ENCODE measurements at places on chromosomes 7 and 10. TPM values are rescaled to one million over a fixed set of nuclear protein-coding genes. Genes with fewer than 3 reads are reported as not detected.

AP3M1 gene
- 39.5 TPM for total RNA-seq

SPDYE8 gene
- total RNA-seq: not detected

CTAGE15 gene
- total RNA-seq: 0.13 TPM

NODAL gene
- not detected for total RNA-seq

ADIRF gene
- 936 TPM for total RNA-seq

PRSS2 gene
- not detected for total RNA-seq

SFTPD gene
- not detected for total RNA-seq

SPDYE2 gene
- not detected for total RNA-seq

PRKAR1B gene
- 21.1 TPM for total RNA-seq

LIPM gene
- not detected for total RNA-seq

HYAL4 gene
- not detected for total RNA-seq

ZNF503 gene
- 10.8 TPM for total RNA-seq

C7orf57 gene
- not detected for total RNA-seq

SKIDA1 gene
- total RNA-seq: 0.66 TPM

GNAI1 gene
- total RNA-seq: 8.3 TPM

IRF5 gene
- total RNA-seq: not detected

BTBD16 gene
- total RNA-seq: 0.40 TPM

CUX1 gene
- total RNA-seq: 45.4 TPM

CLRN3 gene
- not detected for total RNA-seq

TEX36 gene
- not detected for total RNA-seq

NPTX2 gene
- 9.9 TPM for total RNA-seq

C10orf105 gene
- total RNA-seq: under 0.01 TPM

NPSR1 gene
- total RNA-seq: not detected

NRP1 gene
- total RNA-seq: 990 TPM

CD36 gene
- 0.13 TPM for total RNA-seq

ODAD2 gene
- total RNA-seq: 0.40 TPM

ZFAND4 gene
- total RNA-seq: 6.2 TPM

ABHD11 gene
- total RNA-seq: 12.0 TPM

UBTD1 gene
- total RNA-seq: 22.5 TPM

STEAP1 gene
- 73.1 TPM for total RNA-seq

XRCC2 gene
- total RNA-seq: 1.6 TPM

HTR5A gene
- not detected for total RNA-seq

VIPR2 gene
- 0.06 TPM for total RNA-seq

HABP2 gene
- total RNA-seq: not detected

GJD4 gene
- total RNA-seq: not detected

GPR158 gene
- total RNA-seq: 0.13 TPM

PLEKHS1 gene
- not detected for total RNA-seq

STOX1 gene
- 0.06 TPM for total RNA-seq

CBLL1 gene
- total RNA-seq: 13.6 TPM

ANKRD22 gene
- 0.13 TPM for total RNA-seq

PDE1C gene
- 0.56 TPM for total RNA-seq

ARMH3 gene
- total RNA-seq: 9.6 TPM

CPEB3 gene
- total RNA-seq: 1.2 TPM

SLC29A4 gene
- total RNA-seq: 0.40 TPM

GIMAP7 gene
- total RNA-seq: 1.8 TPM

BBS9 gene
- total RNA-seq: 16.5 TPM

GDF2 gene
- not detected for total RNA-seq

CDC14C gene
- total RNA-seq: not detected

CALY gene
- not detected for total RNA-seq

ZNF789 gene
- total RNA-seq: 5.3 TPM

All from aortic smooth muscle cell (primary cell).